ENCODE measurements at places on chromosomes 4 and X.
A peak's percentile ranks its signal among the peaks of the same experiment; 100 is the strongest.

DNA sequence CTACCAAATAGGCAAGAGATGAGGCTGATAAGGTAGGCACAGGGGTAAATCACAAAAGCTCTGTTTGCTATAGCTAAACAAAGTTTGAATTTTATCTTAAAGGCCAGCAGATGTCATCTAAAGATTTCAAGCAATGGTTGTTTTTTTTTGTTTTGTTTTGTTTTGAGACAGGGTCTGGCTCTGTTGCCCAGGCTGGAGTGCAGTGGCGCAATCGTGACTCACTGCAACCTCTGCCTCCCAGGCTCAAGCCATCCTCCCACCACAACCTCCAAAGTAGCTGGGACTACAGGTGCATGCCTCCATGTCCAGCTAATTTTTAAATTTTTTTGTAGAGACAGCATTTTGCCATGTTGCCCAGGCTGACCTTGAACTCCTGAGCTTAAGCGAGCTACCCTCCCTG lies 43.1 kb upstream of the NEUROG2 start:
- no peak for DNase-seq

GRCh38 chr4:179285696-179286095 lies 1843.5 kb upstream of the AGA start:
- DNase-seq, result no peak

- no peak for DNase-seq
Observed at GRCh38 chr4:30727409-30727808, 7.2 kb downstream of the PCDH7 start.

DNA sequence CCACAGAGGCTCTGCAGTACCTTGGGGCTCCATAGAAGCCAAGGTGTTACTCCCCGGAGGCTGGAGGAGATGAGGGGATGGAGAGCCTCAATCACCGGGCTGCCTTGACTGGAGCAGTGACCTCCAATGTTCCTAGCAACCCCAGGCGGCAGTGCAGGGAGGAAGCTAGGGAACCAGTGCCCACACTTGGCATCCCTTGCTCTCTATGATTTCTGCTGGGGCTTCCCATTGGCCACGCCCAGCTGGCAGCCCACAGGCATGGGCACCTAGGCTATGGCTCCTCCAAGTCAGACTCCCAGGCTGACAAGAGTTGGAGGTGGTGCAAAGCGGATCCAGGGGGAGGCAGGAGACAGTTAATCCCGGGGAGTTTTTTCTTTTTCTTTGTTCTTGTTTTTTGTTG lies 229.7 kb downstream of the EVC2 start:
- DNase-seq, result no peak

GRCh38 chr4:87011340-87012034 lies 76.7 kb downstream of the AFF1 start:
- DNase-seq, result peak; percentile 98

DNA sequence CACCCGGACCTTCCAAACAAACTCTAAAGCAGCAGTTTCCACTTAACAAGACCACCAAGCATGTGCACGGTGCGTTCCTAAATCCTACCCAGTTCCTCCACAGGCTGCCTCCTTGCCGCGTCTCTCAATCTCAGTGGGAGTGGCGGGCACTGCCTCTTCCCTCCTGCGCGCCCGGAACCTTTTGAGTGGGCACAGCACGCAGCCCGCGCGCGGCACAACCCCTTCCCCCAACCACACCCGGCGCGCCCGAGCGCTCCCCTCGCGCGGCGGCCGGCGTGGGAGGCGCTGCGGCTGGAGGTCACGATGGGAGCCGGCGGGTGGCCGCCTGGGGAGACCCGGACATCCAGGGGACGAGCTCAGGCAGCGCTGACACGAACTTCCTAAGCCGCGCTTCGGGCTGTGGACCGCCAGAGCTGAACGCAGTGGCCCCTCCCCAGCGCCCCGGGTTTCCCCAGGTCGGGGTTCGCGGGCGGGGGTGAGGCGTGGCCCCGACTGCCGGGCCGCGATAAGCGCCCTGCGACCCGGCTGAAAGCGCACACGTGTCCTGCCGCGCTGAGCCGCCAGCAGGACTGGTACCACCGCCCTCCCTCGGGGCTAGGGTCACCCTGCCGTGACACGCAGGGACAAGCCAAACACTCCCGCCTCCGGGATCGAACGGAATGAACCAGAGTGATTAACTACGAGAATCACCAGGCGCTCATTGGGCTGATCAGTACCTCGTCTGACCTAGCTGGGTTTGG lies at the start of gene ABCG2:
Gene ABCG2, minus strand, starts transcription at position 151 of the 740 bp plus-strand sequence. CDS start 18,644 bp downstream, outside the sequence.
- DNase-seq, result peak; percentile 42

GRCh38 chr4:89665662-89666061 lies 171.3 kb downstream of the SNCA start:
- DNase-seq, result no peak
